ENCODE measurements at places on chromosomes 6 and 20. TPM values are rescaled to one million over a fixed set of nuclear protein-coding genes. Genes with fewer than 3 reads are reported as not detected.
A peak's percentile ranks its signal among the peaks of the same experiment; 100 is the strongest.

DNA sequence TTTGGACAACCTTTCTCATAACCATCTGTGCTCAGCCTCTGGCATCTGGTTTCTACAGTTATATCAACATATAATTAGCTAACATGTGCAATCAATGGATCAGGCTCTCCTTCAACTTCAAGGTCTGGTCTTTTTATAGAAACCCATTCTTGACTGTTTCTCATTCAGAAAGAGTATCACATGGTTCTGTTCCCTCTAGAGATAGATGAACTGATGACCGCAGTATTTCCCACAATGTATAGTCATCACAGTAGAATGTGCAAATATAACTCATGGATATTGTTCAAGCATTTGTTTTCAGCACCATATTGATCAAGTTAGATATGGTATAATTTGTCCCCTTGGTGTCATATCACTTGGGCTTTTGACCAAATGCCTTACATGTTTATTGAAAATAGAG, 656.2 kb downstream of the FRK start:
- no peak for DNase-seq

DNA sequence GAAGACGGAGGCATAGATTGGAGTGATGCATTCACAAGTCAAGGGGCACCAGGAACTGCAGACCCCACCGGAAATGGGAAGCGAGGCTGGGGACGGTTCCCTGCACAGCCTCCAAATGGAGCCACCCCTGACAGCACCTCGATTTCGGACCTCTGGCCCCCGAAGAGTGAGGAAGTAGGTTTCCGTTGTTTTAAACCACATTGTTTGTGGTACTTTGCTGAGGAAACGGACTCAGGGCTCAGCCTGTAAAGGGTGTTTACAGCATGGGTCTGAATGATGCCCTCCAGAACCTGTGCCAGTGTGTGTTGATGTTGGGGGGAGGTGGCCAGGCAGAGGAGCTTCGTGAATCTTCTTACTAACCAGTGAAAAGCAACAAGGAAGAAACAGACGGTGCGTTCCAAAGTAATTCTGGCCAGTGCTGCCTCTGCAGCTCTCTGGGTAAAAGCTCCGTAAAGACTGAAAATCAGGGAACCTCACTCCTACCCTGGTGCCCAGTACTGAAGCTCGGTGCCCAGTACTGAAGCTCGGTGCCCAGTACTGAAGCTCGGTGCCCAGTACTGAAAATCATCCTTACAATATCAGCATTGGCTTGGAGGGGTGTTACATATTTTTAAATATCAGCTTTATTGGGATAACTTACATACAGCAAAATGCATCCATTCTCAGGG, 30.1 kb upstream of the CCR6 start:
- DNase-seq: no peak

- no peak for DNase-seq
Observed at GRCh38 chr20:49612127-49612738, 44.3 kb upstream of the PTGIS start.

The MAFB gene
- total RNA-seq: 96.8 TPM

DNA sequence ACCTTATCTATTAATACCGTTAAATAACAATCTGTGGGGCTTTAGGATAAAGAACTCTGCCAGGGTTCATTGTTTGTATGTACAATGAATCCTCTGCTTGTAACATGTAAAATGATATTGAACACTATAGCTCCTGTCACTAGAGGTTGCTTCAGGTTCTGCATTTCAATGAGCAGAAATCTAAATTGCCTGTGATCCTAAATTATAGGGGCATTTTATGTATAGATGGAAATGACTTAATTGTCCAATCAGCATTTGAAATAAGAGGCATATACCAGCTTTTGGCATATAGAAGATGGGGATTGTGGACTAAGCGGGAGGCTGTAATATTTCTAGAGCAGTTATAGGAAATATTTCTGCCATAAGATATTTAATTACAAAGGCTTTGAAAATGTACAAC, 2.0 kb downstream of the NCOA3 start:
- DNase-seq: no peak

GRCh38 chr6:130390890-130391289, 25.1 kb downstream of the TMEM200A start:
- no peak for DNase-seq

GRCh38 chr6:124022641-124023040, 219.0 kb downstream of the NKAIN2 start:
- no peak for DNase-seq

The SLC35A1 gene
- 29.0 TPM for total RNA-seq

DNA sequence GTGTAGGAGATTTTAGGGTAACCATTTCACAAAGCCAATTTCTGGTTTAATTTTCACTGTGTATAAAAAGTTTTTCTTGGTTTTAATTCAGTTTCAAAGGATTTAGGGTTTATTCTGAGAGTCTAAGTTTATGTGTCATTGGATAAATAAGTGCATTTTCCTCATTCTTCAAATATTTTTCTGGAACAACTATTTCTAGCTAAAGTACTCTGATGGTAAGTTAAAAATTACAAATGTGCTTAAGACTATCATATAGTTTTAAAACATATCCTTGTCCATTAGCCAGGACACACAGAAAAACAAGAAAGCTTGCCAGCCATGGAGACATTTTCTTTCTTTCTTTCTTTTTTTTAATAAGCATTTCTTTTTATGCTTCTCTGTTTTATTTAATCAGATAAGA, 333.0 kb downstream of the RFPL4B start:
- DNase-seq: no peak

DNA sequence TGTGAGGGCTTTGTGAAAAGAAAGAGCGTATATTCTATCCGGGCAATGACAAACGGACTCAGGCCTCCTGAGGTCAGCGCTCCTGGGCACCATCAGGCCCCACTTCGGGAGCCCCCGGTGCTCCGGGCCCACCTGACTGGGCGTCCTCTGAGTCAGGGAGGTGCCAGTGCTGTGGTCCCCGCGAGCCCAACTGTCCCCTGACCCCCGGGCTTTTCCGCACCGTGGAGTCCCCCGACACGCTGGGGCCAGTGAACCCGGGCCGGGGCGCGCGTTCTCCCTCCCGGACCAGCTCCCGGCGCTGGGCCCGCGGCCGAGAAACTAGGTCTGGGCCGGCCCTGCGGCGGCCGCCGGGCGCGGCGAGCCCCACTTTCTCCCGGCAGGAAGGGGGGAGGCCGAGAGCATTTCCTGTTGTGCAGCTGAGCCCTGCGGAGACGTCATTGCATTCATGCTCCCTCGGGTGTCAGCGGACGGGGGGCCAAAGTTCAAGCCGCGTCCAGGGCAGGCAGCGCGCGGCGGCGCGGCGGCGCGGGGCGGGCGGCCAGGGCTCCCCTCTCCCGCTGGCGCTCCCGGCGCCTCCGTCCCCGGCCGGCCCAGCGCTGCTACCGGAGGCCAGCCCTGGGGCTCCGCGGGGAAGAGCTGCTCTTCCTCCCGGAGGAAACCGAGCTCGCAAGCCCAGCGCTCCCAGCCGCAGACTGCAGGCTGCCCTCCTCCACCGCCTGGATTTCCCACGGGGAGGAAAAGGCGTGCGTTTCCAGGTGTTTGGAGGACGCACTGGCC, 18.3 kb downstream of the HIVEP2 start:
- peak; percentile 72 for DNase-seq

The RPS21 gene
- 1,664 TPM for total RNA-seq

The CRIP3 gene
- 0.30 TPM for total RNA-seq

GRCh38 chr20:15107931-15108330, 770.5 kb upstream of the FLRT3 start:
- no peak for DNase-seq

- peak; percentile 60 for DNase-seq
Observed at GRCh38 chr6:34745277-34746103, 11.8 kb upstream of the SNRPC start.

The TFAP2C gene
- total RNA-seq: 63.9 TPM

Measured in lower leg skin (tissue), 4 donors.